ENCODE measurements at places on chromosomes 1 and 21. TPM values are rescaled to one million over a fixed set of nuclear protein-coding genes. Genes with fewer than 3 reads are reported as not detected.

The C1orf94 gene
- total RNA-seq: not detected

The ASPM gene
- 0.91 TPM for total RNA-seq

The ANKRD35 gene
- total RNA-seq: not detected

The GREM2 gene
- total RNA-seq: 5.5 TPM

The TNFRSF1B gene
- total RNA-seq: 132 TPM

The SPATA46 gene
- not detected for total RNA-seq

The GALE gene
- 9.1 TPM for total RNA-seq

DNA sequence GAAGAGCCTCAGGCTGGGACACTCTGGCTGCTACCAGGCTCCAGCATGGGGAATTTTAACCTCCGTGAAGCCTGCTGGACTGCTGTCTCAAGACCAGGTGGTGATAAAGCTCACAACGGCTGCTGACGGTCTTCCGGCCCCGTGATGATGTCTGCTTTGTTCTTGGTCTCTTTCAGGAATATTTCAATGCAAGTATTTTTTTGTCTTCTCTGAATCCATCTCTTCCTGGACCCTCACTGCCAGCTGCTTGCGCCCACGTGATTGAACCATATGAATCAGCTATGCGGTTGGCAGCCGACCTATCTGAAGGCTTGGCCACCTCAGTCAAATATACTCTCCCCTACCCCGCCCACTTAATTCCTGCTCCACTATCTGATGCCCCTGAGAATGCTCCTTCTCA, 14.6 kb upstream of the SLC6A17 start:
- H3K4me3 ChIP-seq: no peak overlapping the region
- peaks cover 3% of the 10 kb centered on the region for H3K36me3 ChIP-seq
- no peak for DNase-seq
- H3K27me3 ChIP-seq: peaks cover 91% of the 10 kb centered on the region
- peaks cover 17% of the 10 kb centered on the region for H3K4me1 ChIP-seq

DNA sequence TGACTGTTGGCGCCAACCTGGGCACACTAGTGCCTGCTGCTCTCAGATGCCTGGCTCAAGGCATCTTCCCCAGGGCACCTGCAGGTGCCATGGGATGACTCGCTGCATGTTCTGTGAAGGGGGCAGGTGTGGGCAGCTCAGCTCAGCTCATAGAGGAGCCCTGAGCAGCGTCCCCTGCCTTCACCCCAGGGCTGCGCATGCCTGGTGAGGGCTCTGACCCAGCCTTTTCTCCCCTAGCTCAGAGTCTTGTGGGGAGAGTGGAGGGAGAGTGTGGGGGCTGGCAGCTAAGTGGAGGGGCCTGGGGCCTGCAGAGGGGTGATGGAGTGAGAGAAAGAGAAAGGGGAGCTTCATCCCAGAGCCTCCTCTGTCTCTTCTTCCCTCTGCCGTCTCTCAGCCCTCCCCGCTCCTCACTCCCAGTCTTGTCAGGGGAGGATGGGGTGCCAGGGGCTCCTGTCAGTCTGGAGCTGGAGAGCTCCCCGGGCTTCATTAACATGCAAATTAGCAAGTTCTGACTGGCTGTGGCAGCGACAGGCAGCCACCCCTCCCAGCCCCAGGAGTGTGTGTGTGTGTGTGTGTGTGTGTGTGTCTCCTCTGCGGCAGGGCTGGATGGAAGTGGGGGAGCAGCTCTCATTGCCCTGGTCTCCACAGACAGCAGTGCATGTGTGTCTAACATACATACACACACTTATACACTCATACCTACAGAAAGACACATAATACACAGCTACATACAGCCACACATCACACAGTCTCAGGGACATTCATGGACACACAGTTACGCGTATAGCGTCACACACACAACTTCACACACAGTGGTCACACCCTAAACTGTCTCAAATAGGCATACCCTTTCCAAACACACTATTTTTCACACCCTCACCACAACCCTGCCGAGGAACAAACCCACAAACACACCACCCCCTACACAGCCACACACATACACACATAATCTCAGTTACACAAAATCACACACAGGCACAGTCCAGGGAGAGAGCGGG, 34.0 kb downstream of the FOXO6 start:
- DNase-seq: no peak
- no peak overlapping the region for H3K4me3 ChIP-seq
- H3K4me1 ChIP-seq: peaks cover 4% of the 10 kb centered on the region
- peaks cover 65% of the 10 kb centered on the region for H3K27me3 ChIP-seq

GRCh38 chr21:35517865-35518264, 468.8 kb upstream of the RUNX1 start:
- H3K27me3 ChIP-seq: peaks cover 19% of the 10 kb centered on the region
- H3K4me1 ChIP-seq: no peaks in the 10 kb centered on the region

DNA sequence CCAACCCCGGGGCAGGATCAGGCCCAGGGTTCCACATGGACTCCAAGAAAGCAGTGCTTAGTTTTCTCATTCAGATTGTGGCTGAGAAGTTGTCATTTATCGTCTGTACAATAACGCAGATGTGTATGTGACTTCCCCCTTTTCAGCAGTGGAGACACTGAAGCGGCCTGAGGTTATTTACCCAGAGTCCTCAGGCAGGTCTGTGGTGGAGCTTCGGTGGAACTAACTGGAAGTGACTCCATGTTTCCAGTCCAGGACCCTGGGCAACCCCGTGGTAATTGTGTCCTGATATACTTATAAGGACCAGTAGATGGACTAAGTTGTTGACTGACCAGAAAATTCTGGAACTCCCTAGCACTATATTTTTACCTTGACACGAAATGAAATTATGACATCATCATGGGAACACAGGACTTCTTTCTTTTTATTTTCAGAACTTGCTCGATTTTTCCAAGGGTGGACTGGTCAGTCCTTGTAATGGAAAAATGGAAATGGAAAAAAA, 1.0 kb upstream of the IER5 start:
- no peaks in the 10 kb centered on the region for H3K27me3 ChIP-seq
- DNase-seq: no peak
- H3K36me3 ChIP-seq: peaks cover 11% of the 10 kb centered on the region
- peak overlapping the region; percentile 96 for H3K4me3 ChIP-seq
- peaks cover 31% of the 10 kb centered on the region for H3K4me1 ChIP-seq

DNA sequence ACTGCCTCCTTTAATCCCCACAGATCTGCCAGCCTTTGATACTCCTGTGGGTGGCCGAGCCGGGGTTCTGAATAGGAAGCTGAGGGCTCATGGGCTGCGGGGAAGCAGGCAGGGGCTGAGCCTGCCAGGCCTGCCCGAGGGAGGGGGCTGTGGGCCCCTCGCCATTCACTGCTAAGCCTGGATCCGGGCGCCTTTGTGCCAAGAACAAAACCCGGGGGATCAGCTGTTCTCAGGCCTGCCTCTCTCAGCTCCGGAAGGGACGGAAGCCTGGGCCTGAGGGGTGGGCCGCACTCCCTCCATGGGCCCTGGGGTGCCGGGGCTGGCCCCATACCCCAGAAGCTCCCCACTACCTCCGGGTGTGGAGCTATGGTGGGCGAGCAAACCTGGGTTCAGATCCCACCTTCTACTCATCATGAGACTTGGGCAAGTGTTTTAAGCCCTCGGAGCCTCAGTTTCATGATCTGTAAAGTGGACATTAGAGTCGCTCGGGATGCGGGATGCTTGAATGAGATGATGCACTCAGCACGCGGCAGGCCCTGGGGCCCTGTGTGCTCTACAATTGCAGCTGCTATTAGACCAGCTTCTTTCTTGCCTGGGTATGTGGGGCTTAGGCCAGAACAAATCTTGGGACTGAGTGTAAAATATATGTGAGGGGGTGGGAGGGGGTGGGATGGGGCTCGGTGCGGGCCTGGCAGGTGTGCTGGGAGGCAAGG, 19.2 kb upstream of the EPHA2 start:
- no peak overlapping the region for H3K27ac ChIP-seq
- H3K36me3 ChIP-seq: no peaks in the 10 kb centered on the region
- peaks cover 22% of the 10 kb centered on the region for H3K27me3 ChIP-seq
- no peak for DNase-seq
- no peak overlapping the region for H3K4me3 ChIP-seq
- peaks cover 2% of the 10 kb centered on the region for H3K4me1 ChIP-seq

DNA sequence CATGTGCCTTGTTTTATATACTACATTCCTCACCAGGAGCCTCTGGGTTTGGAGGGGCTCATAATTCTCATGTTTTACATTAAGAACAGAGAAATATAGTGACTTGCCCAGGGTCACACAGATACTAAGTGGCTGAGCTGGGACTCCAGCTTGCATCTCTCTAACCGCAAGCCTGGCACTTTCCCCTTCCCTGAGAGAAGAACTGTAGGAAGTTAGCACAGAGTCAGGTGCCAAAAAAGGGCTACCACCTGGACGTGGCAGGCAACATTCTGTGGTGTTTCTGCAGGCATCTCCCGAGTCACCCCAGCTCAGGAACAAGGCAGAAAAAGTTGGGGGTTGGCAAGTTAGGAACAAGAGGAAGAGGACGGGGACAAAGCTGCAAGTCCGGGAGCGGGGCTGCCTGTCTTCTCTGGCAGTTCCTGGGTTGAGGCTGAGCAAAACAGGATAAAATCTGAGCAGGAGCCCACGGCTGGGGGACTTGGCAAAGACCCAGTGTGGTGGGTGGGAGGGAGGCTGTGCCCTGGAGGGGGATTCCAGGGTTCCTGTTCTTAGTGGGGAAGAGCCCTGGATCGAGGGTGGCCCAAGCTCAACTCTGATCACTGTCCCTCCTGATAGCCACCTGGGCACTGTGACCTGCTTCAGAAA, 9.8 kb downstream of the PLA2G5 start:
- H3K4me3 ChIP-seq: no peak overlapping the region
- peaks cover 2% of the 10 kb centered on the region for H3K36me3 ChIP-seq
- DNase-seq: no peak
- peaks cover 78% of the 10 kb centered on the region for H3K27me3 ChIP-seq
- no peak overlapping the region for H3K27ac ChIP-seq

DNA sequence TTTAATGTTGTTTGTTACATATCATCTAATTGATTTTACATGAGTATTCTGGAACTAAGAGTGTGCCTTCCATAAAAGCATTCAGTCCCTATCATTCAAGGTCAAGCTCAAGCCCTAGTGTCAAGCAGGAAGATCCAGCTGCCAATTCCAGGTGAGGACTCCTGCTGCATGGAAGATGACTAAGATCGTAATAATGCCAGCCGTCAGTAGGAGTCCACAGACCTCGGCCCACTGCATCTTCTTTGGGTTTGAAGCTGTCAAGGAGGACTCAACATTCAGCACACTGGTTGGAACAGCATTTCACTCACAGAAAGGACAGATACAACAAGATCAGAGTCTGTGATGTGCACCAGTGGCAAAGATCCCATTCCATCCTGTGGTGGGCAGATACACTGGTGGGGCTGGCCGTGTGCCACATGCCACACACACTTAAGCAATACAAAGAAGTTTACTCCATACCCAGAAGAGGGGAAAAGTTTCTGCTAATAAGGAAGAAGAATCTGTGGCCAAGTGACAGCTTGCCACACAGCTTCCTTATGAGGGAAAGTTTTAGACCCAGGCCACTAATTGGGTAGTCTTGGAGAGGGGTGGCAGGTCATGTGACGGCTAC, 160.4 kb downstream of the PIK3R3 start:
- no peak overlapping the region for H3K4me3 ChIP-seq
- DNase-seq: no peak
- no peaks in the 10 kb centered on the region for H3K4me1 ChIP-seq

DNA sequence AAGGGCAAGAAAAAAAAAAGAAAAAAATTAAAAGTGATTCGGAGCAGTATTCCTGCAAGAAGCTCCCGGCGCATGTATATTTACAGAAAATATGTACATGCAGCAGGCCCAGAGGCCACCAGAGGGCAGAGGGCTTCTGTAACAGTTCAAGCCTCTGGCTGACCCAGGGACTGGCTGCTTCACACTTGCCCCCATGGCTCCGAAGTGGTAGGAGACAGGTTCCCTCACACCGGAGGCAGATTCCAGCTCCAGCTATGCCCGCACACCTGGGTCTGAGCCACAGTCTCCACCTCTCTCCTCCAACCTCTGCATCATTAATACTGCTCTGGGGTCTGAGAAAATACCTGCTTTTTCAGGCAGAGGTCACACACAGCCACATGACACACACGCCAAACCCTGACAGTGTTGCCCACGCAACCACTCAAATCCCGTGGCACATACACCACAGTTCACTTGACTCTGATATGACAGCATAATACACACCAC, 2.2 kb upstream of the ARHGAP30 start:
- H3K4me3 ChIP-seq: no peak overlapping the region
- H3K27ac ChIP-seq: peak overlapping the region; percentile 99
- no peaks in the 10 kb centered on the region for H3K27me3 ChIP-seq
- peaks cover 41% of the 10 kb centered on the region for H3K4me1 ChIP-seq
- DNase-seq: no peak

- H3K36me3 ChIP-seq: peaks cover 3% of the 10 kb centered on the region
- H3K27ac ChIP-seq: no peak overlapping the region
- peaks cover 26% of the 10 kb centered on the region for H3K27me3 ChIP-seq
- peaks cover 9% of the 10 kb centered on the region for H3K4me1 ChIP-seq
- DNase-seq: no peak
Measured at GRCh38 chr1:229148041-229148671, 122.8 kb upstream of the RAB4A start.

DNA sequence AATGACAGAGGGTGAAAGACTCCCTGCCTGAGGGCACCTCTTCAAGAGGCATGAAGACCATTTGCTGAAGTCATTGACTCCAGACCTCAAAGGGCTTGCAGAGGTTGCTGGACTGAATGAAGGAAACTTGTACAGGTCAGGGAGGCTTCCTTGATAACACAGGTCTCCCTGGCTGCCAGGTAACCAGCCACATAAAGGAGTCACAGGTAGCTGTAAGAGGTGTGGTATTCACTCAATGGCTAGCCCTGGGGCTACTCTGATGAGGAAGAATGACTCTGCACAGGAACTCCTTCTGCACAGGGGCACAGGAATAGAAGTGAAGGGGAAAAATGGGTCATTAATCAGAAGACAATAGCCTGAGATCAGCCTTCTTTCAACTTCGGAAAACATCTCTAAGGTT, 187.5 kb downstream of the LMX1A start:
- H3K4me1 ChIP-seq: no peaks in the 10 kb centered on the region
- DNase-seq: no peak
- H3K36me3 ChIP-seq: no peaks in the 10 kb centered on the region
- no peak overlapping the region for H3K27ac ChIP-seq
